NCI-H69 (cell line): ENCODE measurements at places on chromosomes 3 and 15.
A peak's percentile ranks its signal among the peaks of the same experiment; 100 is the strongest.

GRCh38 chr3:172808969-172809546 lies 58.5 kb downstream of the ECT2 start:
- peak; percentile 69 for DNase-seq

- peak; percentile 80 for DNase-seq
Observed at GRCh38 chr15:58393241-58393662, 38.5 kb upstream of the LIPC start.

GRCh38 chr15:51652084-51652668 lies 29.1 kb upstream of the SCG3 start:
- DNase-seq = no peak

DNA sequence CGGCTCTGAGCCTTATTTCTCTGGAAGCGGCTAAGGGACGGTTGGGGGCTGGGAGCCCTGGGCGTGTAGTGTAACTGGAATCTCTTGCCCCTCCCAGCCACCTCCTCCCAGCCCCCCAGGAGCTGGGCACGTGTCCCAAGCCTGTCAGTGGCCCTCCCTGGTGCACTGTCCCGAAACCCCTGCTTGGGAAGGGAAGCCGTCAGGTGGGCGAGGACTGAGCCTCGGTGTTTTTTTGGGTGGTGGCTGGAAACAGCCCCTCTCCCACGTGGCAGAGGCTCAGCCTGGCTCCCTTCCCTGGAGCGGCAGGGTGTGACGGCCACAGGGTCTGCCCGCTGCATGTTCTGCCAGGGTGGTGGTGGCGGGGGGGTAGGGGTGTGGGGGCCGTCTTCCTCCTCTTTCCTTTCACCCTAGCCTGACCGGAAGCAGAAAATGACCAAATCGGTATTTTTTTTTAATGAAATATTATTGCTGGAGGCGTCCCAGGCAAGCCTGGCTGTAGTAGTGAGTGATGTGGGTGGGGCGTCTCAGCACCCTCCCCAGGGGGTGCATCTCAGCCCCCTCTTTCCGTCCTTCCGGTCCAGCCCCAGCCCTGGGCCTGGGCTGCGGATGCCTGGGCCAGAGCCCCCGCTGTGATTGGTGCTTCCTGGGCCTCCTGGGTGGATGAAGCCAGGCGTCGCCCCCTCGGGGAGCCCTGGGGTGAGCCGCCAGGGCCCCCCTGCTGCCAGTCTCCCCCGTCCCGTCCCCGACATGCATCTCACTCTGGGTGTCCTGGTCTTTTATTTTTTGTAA lies 58.8 kb upstream of the GOLGA8A start:
- DNase-seq = peak; percentile 62

DNA sequence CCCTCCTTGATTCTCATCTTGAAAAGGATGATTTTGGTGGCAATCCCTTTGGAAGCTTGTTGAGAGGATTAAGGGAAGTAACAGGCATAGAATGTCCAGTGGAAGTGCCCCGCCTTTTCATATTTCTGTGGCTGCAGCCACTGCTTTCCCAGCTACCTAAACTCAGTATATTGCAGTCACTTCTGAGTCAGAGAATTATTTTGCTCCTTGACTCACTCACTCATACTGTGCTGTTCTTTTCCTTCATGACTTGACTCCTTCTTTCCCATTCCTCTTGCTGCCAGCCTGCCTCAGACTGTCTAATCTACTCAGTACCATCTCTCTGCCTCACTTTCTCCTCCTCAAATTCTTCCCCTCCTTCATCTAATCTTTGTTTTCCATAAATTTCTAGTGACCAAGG lies 26.5 kb upstream of the POLR2M start:
- no peak for DNase-seq

DNA sequence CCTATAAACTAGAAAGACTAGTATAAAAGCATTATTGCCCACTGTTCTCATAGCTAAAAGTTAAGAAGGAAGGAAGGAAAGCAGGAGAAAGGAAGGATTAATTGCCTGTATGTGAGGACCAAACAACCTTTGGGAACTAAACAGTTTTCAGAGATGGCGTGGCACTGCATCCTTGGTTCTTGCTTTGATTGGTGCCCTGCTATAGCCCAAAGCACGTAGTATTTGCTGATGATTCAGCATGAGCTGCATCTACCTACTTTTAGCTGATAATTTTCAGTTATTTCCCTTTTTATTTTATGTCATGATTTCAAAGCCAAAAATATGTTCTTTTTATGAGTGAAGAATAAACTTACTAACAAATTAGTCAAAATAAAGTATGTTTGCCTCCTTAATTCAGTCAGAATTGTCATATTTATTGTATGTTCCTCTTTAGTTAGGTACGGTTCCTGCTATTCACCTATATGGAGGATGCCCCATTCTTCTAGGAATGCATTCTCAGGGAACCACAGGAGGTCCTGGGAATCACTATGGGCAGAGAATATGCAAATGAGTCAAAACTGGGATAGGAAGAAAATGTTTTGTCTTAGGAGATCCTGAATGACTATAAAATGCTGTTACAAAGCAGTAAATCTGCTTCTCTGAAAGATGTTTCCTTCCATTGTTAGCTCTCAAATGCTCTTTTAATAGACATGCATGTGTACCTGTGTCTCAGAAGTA lies 65.4 kb upstream of the THSD4 start:
- no peak for DNase-seq

DNA sequence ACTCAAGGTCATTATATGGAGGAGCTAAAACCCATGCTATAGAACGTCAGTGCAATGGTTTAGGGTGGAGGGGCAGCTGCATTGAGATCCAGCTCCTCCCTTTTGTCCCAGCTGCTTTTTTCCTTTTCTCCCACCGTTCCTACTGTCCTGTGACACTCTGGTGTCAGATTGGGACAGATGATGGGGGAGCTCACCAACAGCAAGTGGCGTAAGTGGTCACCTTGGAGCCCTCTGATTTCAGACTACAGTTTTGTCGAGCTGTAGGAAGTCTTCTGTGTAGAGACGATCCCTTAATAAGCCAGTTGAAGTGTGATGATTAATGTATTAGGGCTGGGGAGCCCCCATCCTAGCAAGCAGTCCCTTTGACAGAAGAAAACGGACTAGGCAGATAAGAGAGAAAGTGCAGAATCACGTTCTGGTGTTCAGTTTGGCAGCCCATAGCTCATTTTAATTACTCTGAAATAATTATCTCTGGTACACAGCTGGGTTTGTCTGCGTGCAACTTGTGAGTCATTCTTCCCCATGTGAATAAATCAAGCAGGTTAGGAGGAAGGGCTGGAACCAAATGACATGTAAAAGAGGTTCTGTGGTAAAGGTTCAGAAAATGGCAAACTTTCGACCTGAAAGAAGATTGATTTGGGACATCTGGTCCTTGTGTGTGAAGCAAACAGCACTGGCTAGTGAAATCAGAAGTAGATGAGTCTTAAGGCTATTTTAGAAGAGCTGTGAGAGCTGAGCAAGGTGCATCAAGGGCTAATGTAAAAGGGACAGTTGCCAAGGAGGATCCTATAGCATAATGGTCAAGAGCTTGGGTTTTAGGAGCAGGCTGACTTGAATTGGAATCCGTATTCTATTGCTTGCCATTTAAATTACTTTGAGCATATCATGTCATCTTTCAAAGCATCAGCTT lies 241.4 kb downstream of the EDEM1 start:
- peak; percentile 76 for DNase-seq

- no peak for DNase-seq
Observed at GRCh38 chr15:44064706-44065105, 130.4 kb downstream of the FRMD5 start.

DNA sequence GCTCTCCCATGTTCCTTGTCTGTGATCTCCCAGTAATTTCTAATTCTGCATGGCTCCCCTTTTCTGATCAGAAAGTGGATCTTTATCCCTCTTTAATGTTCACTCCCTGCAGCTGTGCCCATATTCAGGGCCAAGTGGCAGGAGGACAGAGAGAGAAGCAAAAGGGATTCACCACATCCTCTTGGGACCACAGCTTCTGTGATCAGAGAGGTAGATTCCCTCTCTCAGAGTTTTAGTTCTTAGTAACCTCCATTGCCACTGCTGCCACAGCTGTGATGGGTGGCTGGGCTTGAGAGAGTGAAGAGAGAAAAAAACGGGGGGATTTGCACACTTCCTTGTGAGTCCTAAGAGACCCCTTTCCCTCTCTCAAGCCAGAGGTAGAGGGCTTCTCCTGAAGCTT lies 49.2 kb downstream of the GLCE start:
- no peak for DNase-seq

DNA sequence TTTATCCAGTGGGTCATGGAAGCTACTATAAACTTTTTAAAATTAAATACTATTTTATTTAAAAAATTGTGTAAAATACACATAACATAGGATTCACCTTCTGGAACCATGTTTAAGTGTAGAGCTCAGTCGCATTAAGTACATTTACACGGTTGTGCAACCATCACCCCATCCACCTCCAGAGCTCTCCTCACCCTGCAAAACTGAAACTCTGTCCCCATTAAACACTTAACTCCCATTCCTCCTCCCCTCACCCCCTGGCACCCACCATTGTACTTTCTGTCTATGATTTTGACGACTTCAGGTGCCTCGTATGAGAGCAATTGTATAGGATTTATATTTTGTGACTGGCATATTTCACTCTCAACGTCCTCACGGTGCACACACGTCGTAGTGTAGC lies 70.7 kb downstream of the APBA2 start:
- DNase-seq = no peak

GRCh38 chr3:160008961-160009360 lies 20.3 kb downstream of the IL12A start:
- DNase-seq = peak; percentile 10

DNA sequence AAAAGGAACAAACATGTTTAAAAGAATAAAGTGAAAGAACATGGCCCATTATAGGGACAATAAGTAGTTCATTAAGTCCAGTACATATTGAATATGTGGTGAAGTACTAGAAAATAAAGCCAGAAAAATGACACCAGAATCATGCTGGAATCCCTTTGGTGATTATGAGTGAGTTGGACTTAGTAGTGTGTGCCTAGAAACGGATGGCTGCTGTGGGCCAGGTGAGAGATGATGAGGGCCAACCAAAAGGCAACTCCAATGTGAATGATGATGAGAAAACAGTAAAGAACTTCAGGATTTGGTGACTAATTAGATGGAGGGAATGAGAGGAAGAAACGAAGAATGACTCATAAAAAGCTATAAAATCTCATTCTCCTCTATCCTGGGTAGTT lies 3.3 kb downstream of the CRYGS start:
- DNase-seq = no peak

DNA sequence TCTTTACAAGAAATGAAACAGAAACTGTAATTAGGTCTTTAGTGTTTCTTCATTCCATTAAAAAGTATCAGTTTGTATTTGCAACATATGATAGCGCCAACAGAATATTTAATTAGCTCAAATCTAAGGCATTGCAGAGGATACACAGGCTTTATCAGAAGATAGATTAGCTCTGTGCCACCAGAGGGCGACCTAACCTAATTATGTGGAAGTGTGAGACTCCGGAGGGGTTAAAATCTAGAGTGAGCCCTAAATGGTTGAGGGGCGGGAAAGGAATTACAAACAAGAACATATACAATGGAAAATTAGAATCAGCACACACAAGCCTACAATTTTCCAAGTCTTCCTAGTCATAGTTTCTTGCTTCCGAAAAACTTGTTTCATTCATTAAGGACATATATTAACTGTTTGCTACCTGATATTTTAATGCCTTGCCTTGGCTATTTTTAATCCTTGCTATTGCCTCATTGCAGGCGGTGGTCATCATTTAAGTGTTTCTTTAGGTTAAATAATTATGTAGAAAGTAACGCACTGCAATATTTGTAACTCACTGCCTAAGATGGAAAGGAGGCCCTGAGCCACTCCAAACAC lies 18.0 kb upstream of the RYR3 start:
- DNase-seq = peak; percentile 85

- no peak for DNase-seq
Observed at GRCh38 chr3:116288485-116288884, 156.8 kb downstream of the LSAMP start.

DNA sequence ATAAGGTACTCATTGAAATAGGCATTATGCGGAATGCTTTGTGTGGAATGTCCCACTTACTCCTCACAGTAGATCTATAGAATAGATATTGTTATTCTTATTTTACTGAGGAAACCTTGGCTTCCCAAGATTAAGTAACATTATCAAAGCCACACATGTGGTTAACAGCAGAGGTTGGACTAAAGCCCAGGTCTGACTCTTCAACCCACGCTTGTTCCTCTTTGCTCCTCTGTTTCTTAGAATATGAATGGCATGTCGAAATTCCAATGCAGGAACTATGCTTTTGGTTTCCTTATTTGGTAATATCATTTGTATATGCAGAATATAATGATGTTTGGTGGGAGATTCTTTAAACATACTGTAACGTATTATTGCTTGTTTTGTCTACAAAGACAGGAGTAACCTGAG lies 818.8 kb upstream of the LMCD1 start:
- DNase-seq = no peak

GRCh38 chr3:61257148-61257547 lies 5.9 kb upstream of the FHIT start:
- no peak for DNase-seq

DNA sequence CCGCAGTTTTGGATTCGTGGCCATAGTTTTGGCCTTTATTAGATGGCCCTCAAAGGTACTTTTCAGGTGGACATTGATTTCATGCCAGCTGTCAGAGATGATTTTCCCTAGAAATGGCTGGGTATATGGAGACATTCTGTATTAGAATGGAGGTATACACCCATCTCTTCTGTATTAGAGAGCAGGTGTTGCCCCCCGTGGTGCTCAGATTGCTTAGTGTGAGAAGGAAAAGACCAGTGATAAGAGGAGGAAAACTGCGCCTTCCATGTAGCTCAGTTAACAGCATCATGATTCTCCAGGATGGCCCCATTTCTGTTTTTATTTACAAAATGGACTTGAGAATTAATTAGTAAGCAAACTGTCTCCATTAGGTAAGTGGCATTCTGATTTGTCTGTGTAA lies 145.9 kb downstream of the IGF1R start:
- DNase-seq = peak; percentile 76

DNA sequence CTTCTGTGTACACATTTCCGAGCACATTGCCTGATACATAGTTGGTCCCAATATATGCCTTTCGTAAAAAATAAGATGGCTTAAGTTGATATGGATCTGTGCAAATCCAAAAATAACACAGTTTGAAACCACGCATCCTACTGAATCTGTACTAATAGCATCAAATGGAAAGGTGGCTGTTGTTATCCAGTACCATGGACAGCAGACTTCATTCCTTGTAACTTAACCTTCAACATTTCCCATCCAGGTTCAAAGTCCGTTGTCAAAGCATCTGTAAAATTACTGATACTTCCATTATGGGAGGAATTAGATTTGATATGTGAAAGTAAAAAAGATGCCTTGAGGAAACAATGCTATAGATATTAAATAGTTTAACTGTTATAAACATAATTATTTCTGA lies 65.5 kb upstream of the C3orf49 start:
- DNase-seq = no peak

DNA sequence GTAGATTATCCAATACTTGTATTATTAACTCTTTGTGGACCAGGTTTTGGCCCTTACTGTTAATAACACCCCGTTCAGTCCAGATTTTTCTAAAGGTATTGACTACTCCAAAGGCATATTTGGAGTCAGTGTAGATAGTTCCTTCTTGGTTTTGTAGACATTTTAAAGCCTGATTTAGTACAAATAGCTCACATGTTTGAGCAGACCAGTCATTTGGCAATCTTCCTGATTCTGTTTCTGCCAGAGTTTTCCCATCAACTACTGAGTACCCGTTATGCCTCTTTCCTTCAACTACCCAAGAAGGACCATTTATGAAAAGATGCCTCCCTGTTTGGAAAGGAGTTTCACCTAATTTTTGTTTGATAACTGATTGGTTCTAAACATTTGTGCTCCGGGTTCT lies 82.0 kb downstream of the CHCHD4 start:
- DNase-seq = no peak
